ENCODE measurements at places on chromosomes 6 and 20.

DNA sequence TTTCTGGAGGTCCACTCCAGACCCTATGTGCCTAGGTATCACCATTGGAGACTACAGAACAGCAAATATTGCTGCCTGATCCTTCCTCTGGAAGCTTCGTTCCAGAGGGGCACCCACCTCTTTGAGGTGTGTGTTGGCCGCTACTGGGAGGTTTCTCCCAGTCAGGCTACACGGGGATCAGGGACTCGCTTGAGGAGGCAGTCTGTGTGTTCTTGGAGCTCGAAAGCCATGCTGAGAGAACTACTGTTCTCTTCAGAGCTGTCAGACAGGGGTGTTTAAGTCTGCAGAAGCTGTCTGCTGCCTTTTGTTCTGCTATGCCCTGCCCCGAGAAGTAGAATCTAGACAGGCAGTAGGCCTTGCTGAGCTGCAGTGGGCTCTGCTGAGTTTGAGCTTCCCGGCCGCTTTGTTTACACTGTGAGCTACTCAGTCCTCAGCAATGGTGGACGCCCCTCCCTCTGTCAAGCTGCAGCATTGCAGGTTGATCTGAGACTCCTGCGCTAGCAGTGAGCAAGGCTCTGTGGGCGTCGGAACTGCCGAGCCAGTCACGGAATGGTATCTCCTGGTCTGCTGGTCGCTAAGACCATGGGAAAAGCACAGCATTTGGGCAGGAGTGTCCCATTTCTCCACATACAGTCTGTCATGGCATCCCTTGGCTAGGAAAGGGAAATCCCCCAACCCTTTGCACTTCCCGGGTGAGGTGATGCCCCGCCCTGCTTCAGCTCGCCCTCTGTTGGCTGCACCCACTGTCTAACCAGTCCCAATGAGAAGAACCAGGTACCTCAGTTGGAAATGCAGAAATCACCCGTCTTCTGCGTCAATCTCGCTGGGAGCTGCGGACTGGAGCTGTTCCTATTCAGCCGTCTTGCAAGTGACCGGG is 32.5 kb upstream of the ASCC3 start:
- no peak for DNase-seq

GRCh38 chr6:133099573-133099972 is 141.6 kb upstream of the EYA4 start:
- DNase-seq: no peak

GRCh38 chr20:62961310-62961783 is 8.8 kb downstream of the SLC17A9 start:
- no peak for DNase-seq

GRCh38 chr6:6915813-6916547 is 191.8 kb upstream of the RREB1 start:
- peak; percentile 82 for DNase-seq

GRCh38 chr20:44861531-44862006 is 23.9 kb upstream of the YWHAB start:
- DNase-seq: peak; percentile 85

GRCh38 chr6:41093729-41094128 is 21.0 kb downstream of the NFYA start:
- DNase-seq: no peak

GRCh38 chr6:98044151-98044561 is 761.1 kb upstream of the MMS22L start:
- no peak for DNase-seq

DNA sequence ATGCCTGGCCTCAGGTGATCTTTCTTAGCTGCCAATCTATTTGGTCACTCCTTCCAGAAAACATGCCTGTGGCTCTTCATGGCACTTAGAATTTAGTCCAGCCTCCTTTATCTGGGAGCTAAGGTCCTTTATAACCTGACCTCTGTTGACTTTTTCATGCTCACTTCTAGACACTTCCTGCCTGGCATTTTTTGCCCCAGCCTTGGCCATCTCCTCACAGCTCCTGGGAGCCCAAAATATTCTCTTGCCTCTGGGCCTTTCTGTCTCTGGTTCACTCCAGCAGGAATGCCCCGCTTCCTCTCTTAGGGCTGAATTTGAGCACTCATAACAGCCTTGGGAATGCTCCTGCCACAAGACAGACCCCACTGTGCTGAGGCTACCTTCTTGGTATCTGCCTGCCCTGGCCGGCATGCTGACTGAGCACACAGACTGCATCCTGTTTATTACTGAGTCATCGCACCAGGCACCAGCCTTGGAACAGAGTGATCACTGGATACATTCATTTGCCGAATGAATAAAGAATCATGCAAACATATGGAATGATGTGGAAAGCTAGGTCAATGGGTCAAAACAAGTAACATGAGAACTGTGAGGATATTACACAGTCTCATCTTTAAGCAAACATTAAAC is 5.8 kb upstream of the EEF1E1 start:
- DNase-seq: no peak
